Activated naive CD8-positive, alpha-beta T cell treated with anti-CD3 and anti-CD28 coated beads, Interleukin-2, amount 10 ng/mL, durations not matched to agents 7 days and 5 days (primary cell): ENCODE measurements at places on chromosomes 12 and 14. TPM values are rescaled to one million over a fixed set of nuclear protein-coding genes. Genes with fewer than 3 reads are reported as not detected.

DNA sequence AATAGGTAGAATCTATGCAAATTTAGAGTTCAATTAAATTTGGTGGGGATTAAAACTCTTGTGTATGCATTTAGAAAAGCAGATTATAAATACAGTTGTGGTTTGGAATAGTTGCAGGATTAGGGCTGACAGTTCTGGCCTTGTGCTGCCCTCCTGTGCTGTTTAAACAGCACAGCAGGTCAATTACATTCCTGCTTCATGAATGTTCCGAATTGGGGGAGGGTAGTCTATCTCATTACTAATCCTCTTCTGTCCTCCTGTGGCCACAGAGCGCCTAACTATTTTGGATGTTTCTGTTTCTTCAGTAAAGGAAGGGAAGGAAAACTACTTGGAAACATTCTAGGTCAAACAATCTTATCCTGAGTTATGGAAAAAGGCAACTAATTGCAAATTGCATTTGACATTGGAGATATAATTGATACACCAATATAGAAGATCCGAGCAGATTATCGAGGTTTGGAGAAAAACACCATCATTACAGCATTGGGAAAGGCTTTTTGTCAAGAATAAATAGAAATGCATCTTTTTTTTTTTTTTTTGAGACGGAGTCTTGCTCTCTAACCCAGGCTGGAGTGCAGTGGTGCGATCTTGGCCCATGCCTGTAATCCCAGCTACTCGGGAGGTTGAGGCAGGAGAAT lies 8.7 kb upstream of the GPR19 start:
- H3K36me3 ChIP-seq: peaks cover 6% of the 10 kb centered on the region
- H3K27ac ChIP-seq: no peak overlapping the region
- H3K27me3 ChIP-seq: no peaks in the 10 kb centered on the region
- H3K4me1 ChIP-seq: peaks cover 19% of the 10 kb centered on the region

GRCh38 chr14:23076785-23077408 lies 18.0 kb downstream of the ACIN1 start:
- H3K4me3 ChIP-seq: no peak overlapping the region
- no peak overlapping the region for H3K27ac ChIP-seq
- peaks cover 25% of the 10 kb centered on the region for H3K36me3 ChIP-seq

DNA sequence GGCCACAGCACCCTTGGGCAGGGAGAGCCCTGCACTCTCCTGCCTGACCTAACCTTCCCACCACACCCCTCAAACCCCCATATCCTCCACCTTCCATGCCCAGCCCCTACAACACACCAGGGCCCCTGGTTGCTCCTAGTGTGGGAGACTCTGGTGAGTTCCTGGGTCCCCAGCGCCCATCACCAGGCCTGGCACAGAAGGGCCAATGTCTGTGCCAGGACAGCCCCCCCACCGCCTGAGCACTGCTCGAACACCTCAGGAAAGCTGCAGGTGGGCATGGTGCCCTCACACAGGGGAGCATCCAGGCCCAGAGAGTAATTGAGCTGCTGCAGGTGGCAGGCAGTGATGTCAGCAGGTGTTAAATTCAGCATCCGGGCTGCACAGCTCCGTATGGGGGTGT lies 15.2 kb downstream of the ADCY6 start:
- DNase-seq: no peak
- H3K4me3 ChIP-seq: no peak overlapping the region
- peaks cover 7% of the 10 kb centered on the region for H3K4me1 ChIP-seq

The PLCZ1 gene
- not detected for total RNA-seq

DNA sequence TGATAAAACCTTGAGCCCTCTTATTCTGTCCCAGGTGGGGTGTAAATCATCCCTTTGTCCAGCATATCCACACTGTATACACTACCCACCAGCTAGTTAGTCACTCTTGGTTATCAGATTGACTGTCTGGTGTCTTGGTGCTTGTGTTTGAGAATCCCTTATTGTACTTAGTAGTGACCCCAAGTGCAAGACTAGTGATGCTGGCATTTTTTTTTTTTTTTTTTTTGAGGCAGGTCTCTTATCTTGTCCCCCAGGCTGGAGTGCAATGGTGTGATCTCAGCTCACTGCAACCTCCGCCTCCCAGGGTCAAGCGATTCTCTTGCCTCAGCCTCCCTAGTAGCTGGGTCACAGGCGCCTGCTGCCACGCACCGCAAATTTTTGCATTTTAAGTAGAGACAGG lies 5.8 kb downstream of the VRK1 start:
- no peaks in the 10 kb centered on the region for H3K27me3 ChIP-seq
- peaks cover 12% of the 10 kb centered on the region for H3K36me3 ChIP-seq
- DNase-seq: no peak
- no peak overlapping the region for H3K27ac ChIP-seq
- peaks cover 33% of the 10 kb centered on the region for H3K4me1 ChIP-seq
